ENCODE measurements at places on chromosomes 2 and 18. TPM values are rescaled to one million over a fixed set of nuclear protein-coding genes. Genes with fewer than 3 reads are reported as not detected.

The ASXL2 gene
- 5.8 TPM for polyA plus RNA-seq

The MEIS1 gene
- polyA plus RNA-seq = 35.3 TPM

The SMYD1 gene
- not detected for polyA plus RNA-seq

The GLS gene
- polyA plus RNA-seq = 78.9 TPM

The SPIRE1 gene
- polyA plus RNA-seq = 11.1 TPM

The EHD3 gene
- polyA plus RNA-seq = 4.5 TPM

The ZSWIM2 gene
- 0.45 TPM for polyA plus RNA-seq

The KCNS3 gene
- polyA plus RNA-seq = 2.7 TPM

The OSR1 gene
- 45.7 TPM for polyA plus RNA-seq

The RUFY4 gene
- polyA plus RNA-seq = 1.5 TPM

Data from hepatocyte (in vitro differentiated cells).